ENCODE measurements at places on chromosomes 5 and 9. TPM values are rescaled to one million over a fixed set of nuclear protein-coding genes. Genes with fewer than 3 reads are reported as not detected.

The PCDHA5 gene
- 1.4 TPM for total RNA-seq

The LURAP1L gene
- 34.4 TPM for total RNA-seq

The ENHO gene
- 0.71 TPM for total RNA-seq

The CTXN3 gene
- total RNA-seq: not detected

The TGFBI gene
- 96.0 TPM for total RNA-seq

The BARX1 gene
- total RNA-seq: not detected

The PCDHGA9 gene
- 2.4 TPM for total RNA-seq

The SPATA31A5 gene
- total RNA-seq: not detected

The PCDH1 gene
- total RNA-seq: 49.6 TPM

The SPATA31A3 gene
- total RNA-seq: not detected
